Vagina (tissue), 2 donors: ENCODE measurements at places on chromosomes 16 and 17.

DNA sequence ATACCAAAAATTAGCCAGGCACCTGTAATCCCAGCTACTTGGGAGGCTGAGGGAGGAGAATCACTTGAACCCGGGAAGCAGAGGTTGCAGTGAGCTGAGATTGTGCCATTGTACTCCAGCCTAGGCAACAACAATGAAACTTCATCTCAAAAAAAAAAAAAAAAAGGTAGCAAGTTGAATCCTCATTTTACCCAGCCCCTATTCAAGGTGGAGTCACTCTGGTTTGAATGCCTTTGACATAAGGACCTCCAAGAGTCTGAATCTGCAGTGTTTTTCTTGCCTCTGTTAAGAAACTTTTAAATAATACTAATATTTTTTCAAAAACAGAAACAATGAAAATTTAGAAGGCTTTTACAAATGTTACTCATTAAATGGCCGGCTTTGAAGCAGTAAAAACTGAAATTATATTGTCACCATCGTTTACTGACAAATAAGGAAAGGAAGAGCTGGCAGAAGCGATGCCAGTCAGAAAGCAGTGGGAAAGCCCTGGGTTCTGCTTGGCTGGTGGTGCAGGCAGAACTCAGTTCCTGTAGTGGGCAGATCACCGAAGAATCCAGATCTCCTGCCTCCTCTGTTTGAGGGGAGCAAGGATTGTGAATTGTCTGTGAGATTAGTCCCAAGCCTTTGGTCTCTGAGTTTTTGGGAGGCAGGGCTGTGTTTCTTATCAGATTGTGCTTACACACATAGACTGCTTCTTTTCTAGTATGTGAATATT lies 99.7 kb upstream of the HAS3 start:
- no peaks in the 10 kb centered on the region for H3K36me3 ChIP-seq
- no peaks in the 10 kb centered on the region for H3K27me3 ChIP-seq
- H3K27ac ChIP-seq: no peak overlapping the region
- no peaks in the 10 kb centered on the region for H3K4me1 ChIP-seq

DNA sequence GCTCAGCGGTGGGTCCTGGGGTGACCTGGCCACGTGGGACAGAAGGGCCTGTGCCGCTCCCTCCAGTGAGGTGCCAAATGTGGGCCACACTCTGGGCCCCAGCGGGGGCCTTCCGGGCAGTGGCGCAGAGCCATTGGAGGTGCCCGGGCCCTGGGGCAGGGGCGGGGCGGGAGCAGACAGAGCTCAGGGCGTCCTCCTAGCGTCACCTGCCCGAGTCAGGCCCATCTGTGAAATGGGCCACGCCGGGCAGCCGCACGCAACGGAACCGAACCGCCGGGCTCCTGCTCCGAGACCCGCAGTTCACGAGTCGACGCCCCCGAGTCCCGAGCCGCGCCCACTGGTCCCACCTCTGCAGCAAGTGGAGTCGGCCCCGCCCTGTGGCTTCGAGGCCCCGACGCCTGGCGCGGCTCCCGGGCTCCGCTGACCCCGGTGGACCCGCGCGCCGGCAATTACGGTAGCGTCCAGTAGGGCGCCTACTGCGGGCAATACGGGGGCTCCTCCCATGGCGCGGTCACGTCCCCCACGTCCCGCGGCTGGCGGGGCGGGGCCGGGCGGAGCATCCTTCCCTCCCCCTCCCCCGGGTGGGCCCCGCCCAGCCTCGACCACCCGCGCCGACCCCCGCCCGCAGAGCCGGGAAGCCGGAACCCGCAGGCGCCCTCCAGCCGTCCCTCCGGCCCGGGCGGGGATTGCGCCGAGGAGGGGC lies 1.9 kb downstream of the SLC16A3 start:
- peaks cover 55% of the 10 kb centered on the region for H3K4me1 ChIP-seq
- no peak for DNase-seq
- no peaks in the 10 kb centered on the region for H3K36me3 ChIP-seq
- peak overlapping the region; percentile 93 for H3K27ac ChIP-seq
- H3K27me3 ChIP-seq: no peaks in the 10 kb centered on the region

DNA sequence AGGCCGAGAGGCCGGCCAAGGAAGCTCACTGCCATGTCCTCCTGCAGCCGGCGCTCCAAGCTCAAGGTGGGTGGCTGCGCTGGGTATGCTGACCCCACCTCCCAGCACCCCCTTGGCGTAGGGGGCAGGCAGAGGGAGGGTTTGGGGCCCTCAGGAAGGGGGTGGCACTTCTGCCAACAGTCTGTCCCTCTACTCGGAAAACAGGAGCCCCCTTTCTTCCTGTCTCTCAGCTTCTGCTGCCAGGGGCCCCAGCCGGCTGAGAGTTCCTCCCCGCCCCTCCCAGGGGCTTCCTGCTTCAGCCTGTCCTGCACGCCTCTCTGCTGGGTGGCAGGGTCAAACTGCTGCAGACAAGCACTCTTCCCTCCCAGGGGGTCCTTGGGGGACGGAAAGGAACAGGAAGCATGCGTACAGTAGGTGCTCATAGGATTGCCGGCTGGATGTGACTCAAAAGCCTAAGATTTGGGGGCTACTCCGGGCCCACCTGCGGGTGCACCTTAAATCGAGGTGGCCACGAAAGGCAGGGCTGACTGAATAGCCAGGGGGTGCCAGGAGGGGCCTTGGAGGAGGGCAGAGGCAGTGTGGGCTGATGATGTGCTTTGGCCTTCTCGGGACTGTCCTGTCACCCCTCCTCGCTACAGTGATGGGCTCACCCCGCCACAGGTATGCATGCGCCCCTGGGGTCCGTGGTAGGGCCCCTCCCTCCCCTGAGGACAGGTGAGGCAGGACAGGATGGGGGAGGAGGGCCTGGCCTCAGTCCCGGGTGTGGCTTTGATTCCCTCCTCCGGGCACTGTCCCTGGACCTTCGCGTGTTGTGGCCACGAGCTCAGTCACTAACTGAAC lies 4.0 kb downstream of the CBX2 start:
- no peak for DNase-seq
- H3K27me3 ChIP-seq: no peaks in the 10 kb centered on the region
- no peaks in the 10 kb centered on the region for H3K36me3 ChIP-seq
- H3K4me3 ChIP-seq: no peak overlapping the region

DNA sequence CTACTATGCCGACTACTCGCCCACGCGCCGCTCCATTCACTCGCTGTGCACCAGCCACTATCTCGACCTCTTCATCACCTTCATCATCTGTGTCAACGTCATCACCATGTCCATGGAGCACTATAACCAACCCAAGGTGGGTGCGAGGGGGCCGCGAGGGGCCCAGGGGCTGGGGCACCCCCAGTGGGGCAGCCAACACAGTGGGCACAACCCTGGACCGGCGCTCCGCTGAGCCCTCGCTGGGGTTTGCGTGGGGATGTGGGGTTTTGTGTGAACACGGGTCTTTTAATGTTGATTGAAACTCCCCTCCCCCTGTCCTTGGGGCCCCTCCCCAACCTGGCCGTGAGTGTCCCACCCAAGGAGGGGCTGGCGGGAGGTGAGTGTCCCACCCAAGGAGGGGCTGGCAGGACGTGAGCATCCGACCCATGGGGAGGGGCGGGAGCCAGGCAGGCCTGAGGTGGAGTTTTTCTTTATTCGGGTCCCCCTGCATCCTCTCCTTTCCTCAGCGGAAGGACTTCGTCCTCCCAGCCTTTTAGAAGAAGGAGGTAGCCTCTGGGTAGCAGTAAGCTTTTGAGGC lies 11.2 kb downstream of the TPSG1 start:
- no peaks in the 10 kb centered on the region for H3K4me1 ChIP-seq
- no peak for DNase-seq
- H3K36me3 ChIP-seq: peaks cover 3% of the 10 kb centered on the region

DNA sequence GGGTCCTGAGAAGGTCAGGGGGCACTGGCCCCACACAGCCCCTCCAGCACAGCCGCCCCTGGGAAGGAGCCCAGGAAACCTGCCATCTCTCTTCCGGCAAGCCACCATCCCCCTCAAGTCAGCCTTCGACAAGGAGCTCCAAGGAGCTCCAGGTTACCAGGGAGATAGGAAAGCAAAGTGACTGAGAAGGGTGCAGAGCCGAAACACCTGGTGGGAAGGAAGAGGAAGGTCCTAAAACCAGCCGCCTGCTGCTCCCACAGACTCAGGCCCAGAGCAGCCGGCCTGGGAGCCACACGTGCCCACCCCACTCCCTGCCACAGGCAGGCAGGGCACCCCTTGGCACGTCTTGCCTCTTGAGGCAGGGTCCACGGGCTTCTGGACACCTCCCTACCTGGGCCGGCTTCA lies 80.7 kb downstream of the TIMM22 start:
- no peak for DNase-seq
- no peaks in the 10 kb centered on the region for H3K27me3 ChIP-seq
- H3K36me3 ChIP-seq: peaks cover 38% of the 10 kb centered on the region
- no peak overlapping the region for H3K27ac ChIP-seq
- no peak overlapping the region for H3K4me3 ChIP-seq

GRCh38 chr17:34579017-34579946 lies at the start of gene TMEM132E:
Gene TMEM132E (plus strand): TSS chr17:34579582. CDS start chr17:34581077, 1,495 bp downstream.
- H3K27ac ChIP-seq: no peak within 1 kb of the TSS
- DNase-seq: no peak
- H3K4me1 ChIP-seq: peaks cover 31% of the 10 kb centered on the region
- peak within 1 kb of the TSS; percentile 49 for H3K4me3 ChIP-seq

GRCh38 chr17:44338702-44339101 lies 6.4 kb upstream of the GRN start:
- no peaks in the 10 kb centered on the region for H3K36me3 ChIP-seq
- H3K27ac ChIP-seq: no peak overlapping the region
- H3K27me3 ChIP-seq: no peaks in the 10 kb centered on the region
- no peak for DNase-seq

GRCh38 chr16:53730693-53731092 lies 26.7 kb downstream of the FTO start:
- no peak for DNase-seq
- H3K4me1 ChIP-seq: peaks cover 27% of the 10 kb centered on the region
- H3K27ac ChIP-seq: no peak overlapping the region

DNA sequence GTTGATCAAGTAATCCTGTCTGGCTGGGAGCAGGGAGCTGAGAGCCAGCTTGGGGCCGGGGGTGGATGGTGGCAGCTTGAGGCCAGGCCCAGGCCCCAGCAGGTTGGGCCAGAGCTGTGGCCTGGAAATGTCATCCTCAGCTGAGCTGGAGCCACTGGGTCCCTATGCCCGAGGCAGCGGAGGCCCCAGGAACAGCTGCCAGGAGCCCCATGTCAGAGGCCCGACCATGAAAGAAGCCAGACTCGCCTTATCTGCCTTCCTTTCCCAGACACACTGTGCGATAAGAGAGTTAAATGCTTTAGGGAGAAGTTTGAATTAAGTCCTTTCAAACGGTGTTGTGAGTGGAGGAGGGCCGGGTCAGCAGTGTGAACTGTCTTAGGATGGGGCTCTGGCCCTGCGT lies 3.5 kb downstream of the SMTNL2 start:
- DNase-seq: no peak
- H3K27me3 ChIP-seq: no peaks in the 10 kb centered on the region
- no peak overlapping the region for H3K4me3 ChIP-seq
- H3K36me3 ChIP-seq: no peaks in the 10 kb centered on the region
- peaks cover 22% of the 10 kb centered on the region for H3K4me1 ChIP-seq

DNA sequence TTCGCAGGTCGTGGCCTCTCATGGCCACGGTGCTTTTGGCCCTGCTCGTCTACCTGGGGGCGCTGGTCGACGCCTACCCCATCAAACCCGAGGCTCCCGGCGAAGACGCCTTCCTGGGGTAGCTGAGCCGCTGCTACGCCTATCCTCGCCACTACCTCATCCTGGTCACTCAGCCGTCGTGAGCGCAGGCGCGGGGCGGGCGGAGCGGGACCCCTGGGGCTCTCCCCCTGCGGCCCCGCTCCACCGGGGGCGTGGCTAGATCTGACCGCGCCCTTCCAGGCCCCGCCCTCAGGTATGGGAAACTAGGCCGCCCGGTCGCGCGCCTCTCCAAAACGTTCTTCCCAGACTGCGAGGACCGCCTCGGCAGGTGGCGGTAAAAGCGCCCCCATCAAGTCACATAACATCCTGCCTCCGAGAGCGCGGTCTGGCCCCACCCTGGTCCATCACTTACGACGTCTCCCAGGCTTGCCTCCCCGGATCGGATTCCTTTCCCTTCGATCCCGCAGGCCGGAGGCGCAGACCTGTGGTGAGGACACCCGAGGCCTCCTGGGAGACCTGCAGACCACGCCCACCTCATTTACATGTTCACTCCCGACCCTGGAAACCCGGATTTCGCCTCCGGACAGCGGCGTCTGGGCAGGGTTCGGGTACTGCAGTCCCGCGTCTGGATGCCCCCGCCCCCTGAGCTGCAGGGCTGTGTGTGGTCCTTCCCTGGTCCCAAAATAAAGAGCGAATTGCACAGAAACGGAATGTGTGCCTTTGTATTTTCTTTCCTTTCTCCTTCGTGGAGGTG lies 91.5 kb upstream of the TMEM97 start:
- no peaks in the 10 kb centered on the region for H3K36me3 ChIP-seq
- no peak for DNase-seq
- peaks cover 18% of the 10 kb centered on the region for H3K4me1 ChIP-seq
- H3K4me3 ChIP-seq: peak overlapping the region; percentile 32

DNA sequence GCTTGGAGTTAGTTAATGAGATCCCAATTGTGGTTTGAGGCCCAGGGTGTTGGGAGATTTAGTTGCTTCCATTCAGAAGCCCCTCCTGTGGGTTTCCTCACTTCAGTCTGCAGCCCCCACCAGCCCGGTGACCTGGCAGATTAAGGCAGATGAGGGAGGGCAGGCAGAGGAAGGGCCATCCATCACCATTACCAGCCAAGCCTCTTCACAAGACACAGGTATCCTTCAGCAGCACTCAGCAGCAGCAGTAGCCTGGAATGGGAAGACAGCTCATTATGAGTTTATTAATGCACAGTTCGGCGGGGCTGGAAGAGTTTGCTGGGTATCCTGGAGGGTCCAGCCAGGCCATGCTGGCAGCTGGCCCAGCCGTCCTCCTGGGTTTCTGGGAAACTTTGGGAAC lies 90.0 kb upstream of the GPRC5B start:
- H3K4me3 ChIP-seq: no peak overlapping the region
- no peaks in the 10 kb centered on the region for H3K27me3 ChIP-seq
- no peak for DNase-seq
- H3K27ac ChIP-seq: no peak overlapping the region

DNA sequence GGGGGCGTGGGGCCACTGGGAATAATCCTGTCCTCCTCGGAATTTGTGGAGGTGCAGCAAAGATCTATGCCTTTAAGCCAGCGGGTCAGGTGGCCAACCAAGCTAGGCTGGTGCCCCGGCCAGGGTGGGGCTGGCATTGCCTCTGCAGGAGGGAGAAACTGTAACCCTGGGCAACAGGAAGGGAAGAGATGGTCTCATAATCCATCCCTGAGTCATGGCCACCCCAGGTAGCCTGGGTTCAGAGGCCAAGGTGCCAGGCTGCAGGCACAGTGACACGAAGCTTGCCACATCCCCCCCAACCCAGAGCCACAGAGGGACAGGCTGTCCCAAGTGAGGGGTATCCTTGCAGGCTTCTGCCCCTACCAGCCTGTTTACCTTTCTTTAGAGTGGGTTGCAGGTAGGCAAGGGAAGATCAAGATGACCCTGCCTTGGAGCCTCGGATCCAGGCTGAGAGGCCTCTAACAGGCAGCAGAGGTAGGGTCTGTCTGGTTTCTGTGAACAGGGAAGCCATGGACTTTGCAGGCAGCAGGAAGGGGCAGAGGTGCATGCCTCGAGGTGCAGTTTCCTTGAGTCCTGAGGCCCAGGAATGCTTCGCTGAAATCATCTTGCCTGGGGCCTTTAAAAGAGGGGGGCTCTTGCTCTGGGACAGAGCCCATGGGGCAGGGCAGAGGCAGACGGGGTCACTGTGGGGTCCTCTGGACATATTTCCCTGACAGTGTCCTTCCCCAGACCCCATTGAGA lies 4.0 kb downstream of the LASP1 start:
- H3K36me3 ChIP-seq: no peaks in the 10 kb centered on the region
- DNase-seq: no peak
- no peaks in the 10 kb centered on the region for H3K27me3 ChIP-seq
- peak overlapping the region; percentile 19 for H3K4me3 ChIP-seq
- H3K4me1 ChIP-seq: peaks cover 78% of the 10 kb centered on the region
- H3K27ac ChIP-seq: peak overlapping the region; percentile 95

- no peak for DNase-seq
- no peak overlapping the region for H3K27ac ChIP-seq
- peaks cover 21% of the 10 kb centered on the region for H3K4me1 ChIP-seq
Observed at GRCh38 chr17:7266784-7267183, 4.5 kb upstream of the CLDN7 start.
